ENCODE measurements at places on chromosomes 13 and 19. TPM values are rescaled to one million over a fixed set of nuclear protein-coding genes. Genes with fewer than 3 reads are reported as not detected.

DNA sequence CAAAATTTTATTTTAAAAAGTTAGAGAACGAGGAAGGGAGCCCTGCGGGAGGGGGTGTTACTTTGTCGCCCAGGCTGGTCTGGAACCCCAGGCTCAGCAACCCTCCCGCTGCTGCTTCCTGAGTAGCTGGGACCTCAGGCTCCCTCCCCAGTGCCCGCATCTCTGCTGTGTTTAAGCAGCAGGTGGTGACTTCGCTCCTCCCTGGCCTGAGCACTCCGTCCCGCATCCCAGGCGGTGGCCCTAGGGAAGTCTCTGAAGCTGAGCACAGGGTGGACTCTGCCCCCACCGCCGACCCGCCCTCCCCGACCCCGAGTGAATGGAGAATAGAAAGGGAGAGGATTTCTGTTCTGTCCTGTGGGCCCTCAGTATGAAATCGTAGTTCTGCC is 30.5 kb downstream of the ZNF701 start:
- no peak for DNase-seq

DNA sequence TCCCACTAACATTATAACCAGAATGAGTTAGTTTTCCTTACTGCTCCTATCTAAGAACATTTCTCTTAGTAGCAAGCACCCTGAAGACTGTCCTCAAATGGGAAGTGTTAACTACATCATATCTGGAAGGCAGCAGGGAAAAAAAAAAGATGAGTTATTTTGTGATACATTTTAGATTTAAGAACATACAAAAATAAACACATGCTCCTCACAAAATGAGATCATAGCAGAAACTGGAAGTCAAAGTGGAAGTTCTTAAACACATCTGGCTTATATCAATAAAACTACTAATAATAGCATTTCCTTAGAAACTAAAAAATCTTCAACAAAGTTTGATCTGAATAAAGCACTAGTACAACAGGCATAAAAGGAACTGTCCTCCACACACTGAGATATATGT is 70.4 kb downstream of the SLITRK6 start:
- no peak for DNase-seq

Gene RAB3A
- total RNA-seq = 0.80 TPM

- DNase-seq = no peak
Observed at GRCh38 chr19:44726465-44726864, 22.0 kb upstream of the BCL3 start.

Gene SOX1
- total RNA-seq = not detected
